T-cell (primary cell): ENCODE measurements at places on chromosomes 12 and 14. TPM values are rescaled to one million over a fixed set of nuclear protein-coding genes. Genes with fewer than 3 reads are reported as not detected.

GRCh38 chr14:35814371-35815005 lies 5.4 kb upstream of the RALGAPA1 start:
- peaks cover 1% of the 10 kb centered on the region for H3K4me1 ChIP-seq
- peaks cover 2% of the 10 kb centered on the region for H3K27me3 ChIP-seq
- H3K4me3 ChIP-seq = no peak overlapping the region
- no peaks in the 10 kb centered on the region for H3K36me3 ChIP-seq
- peak; percentile 65 for DNase-seq
- H3K27ac ChIP-seq = no peak overlapping the region

- no peak overlapping the region for H3K27ac ChIP-seq
- DNase-seq = no peak
- no peak overlapping the region for H3K4me3 ChIP-seq
- H3K36me3 ChIP-seq = no peaks in the 10 kb centered on the region
- H3K27me3 ChIP-seq = peaks cover 54% of the 10 kb centered on the region
- H3K4me1 ChIP-seq = no peaks in the 10 kb centered on the region
Observed at GRCh38 chr14:56814519-56814959, 4.3 kb upstream of the OTX2 start.

DNA sequence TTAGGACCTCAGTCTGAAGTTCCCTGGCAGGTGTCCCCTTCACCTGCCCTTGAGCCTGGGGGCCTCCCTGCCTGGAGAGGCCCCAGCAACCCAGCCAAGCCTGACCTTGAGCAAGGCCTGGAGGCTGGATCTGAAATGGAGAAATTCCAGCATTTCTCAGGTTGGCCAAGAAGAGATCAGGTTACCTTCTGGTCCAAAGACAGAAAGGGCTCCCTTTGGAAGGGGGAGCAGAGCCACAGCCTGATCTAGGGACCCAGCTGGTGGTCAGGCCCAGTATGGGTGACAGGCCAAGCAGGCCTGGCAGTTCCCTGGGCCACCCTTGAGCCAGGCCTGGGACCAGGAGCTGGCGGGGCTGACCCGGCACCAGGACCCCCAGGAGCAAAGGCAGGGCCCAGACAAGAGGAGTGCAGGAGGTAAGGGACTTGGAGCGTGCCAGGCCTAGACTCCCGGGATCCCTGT lies 82.8 kb downstream of the TNFAIP2 start:
- no peak for DNase-seq
- no peak overlapping the region for H3K4me3 ChIP-seq
- H3K27me3 ChIP-seq = peaks cover 48% of the 10 kb centered on the region

GRCh38 chr12:95300286-95300685 lies 82.7 kb downstream of the VEZT start:
- no peaks in the 10 kb centered on the region for H3K27me3 ChIP-seq
- peaks cover 22% of the 10 kb centered on the region for H3K36me3 ChIP-seq
- no peak overlapping the region for H3K4me3 ChIP-seq
- no peak for DNase-seq

DNA sequence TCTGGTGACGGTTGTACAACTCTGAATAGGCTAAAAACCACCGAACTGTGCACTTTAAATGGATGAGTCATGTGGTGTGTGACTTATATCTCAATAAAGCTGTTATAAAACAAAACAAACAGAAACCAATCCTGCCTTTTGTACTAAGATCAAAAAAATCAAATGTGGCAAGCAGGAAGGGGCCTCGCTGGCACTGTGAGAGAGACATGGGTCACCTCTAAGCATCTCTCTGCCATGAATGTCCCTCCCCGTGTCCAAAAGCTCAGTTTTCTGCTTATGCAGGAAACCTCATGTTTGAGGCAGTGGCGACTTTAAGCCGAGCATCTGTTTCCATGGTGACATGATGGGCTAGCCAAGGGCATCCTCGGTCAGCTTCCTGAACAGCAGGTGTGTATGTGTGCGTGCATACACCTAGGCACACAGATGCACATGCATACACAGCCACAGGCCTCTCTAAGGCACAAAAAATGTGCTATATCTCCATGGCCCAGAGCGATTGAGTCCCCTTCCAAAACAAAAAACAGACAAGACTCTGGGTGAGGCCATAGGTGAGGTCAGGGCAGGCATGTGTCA lies 44.4 kb downstream of the ARL6IP4 start:
- no peak overlapping the region for H3K27ac ChIP-seq
- no peaks in the 10 kb centered on the region for H3K27me3 ChIP-seq
- no peak for DNase-seq
- peaks cover 18% of the 10 kb centered on the region for H3K36me3 ChIP-seq
- H3K4me1 ChIP-seq = peaks cover 15% of the 10 kb centered on the region

- H3K4me3 ChIP-seq = no peak overlapping the region
- no peak overlapping the region for H3K27ac ChIP-seq
- H3K36me3 ChIP-seq = no peaks in the 10 kb centered on the region
- DNase-seq = no peak
- no peaks in the 10 kb centered on the region for H3K27me3 ChIP-seq
Observed at GRCh38 chr12:24600996-24601395, 347.9 kb downstream of the BCAT1 start.

- H3K4me3 ChIP-seq = no peak overlapping the region
- no peaks in the 10 kb centered on the region for H3K4me1 ChIP-seq
- H3K36me3 ChIP-seq = no peaks in the 10 kb centered on the region
- H3K27ac ChIP-seq = no peak overlapping the region
- no peak for DNase-seq
- H3K27me3 ChIP-seq = no peaks in the 10 kb centered on the region
Observed at GRCh38 chr14:102746634-102747438, 30.4 kb upstream of the TRAF3 start.

DNA sequence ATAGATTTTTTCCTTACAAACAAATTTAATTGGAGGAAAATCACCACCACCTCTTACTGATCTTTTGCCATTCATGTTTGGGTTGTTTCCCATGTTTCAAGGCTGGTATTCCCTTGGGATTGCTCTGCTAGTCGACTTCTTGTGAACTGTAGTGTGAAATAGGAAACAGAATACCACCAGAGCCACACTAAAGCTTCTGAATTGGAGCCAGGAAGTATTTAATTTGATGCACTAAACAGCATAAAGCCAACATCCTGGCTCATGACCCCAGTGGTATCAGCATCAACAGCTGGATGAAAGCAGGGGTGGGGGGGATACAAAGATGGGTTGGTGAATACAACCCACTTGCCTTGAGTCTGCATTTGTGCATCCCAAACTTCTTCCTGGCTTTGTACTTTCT lies 127.5 kb downstream of the TBC1D30 start:
- no peak overlapping the region for H3K4me3 ChIP-seq
- DNase-seq = no peak
- H3K27ac ChIP-seq = no peak overlapping the region
- no peaks in the 10 kb centered on the region for H3K4me1 ChIP-seq

DNA sequence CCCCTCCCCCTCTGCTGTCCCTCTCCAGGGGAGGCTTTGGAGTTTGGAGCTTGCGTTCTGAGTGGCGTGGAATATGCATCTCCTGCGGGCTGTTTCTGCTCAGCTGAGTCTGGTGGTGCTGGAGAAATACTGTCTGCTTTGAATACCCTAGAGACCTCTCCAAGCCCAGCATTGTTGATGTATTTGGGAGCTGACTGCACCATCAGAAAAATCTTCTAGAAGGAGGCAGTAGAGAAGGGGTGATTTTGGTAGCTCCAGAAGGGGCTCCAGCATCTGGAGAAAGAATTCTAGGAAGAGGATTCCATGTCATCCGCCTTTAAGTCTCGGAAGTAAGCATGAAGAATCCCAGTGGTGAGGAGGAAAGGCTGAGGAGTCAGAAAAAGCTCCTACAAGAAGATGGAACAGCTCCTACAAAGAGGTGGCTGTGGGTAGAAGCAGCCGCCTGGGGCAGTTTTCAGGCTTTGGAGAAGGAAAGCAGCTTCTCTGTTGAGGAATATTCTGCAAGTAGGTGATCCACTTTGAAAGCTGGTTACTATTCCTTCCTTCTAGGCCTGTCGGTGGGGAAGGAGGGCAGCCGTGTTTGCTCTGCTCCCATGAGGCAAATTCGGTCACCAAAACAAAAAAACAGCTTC lies 9.7 kb downstream of the MLXIP start:
- H3K36me3 ChIP-seq = peaks cover 29% of the 10 kb centered on the region
- no peak for DNase-seq
- peak overlapping the region; percentile 10 for H3K27ac ChIP-seq
- H3K27me3 ChIP-seq = no peaks in the 10 kb centered on the region

DNA sequence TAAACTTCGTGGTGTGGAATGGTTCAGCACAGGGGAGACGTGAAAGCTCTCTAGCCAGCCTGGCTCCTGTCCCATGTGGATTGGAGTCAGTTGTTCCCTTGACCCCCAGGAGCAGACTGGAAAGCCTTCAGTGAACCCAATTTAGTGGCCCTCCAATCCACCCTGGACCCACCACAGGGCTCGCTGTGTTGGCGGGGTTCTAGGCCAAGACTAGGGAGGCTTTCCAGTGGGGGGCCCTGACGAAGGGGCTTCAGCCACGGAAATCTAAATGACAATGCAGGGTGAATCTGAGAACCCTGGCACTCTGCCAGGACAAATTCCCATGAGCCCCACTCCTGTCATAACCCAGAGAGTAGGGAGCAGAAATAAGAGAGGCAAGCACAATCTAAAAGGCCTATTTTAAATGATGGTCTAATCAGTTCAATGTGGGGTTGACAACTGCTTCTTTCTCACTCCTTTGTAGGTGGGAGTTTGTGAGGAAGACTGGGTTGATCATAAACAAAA lies 110.8 kb downstream of the SLC35F4 start:
- DNase-seq = no peak
- H3K4me3 ChIP-seq = no peak overlapping the region
- no peak overlapping the region for H3K27ac ChIP-seq
- no peaks in the 10 kb centered on the region for H3K27me3 ChIP-seq

DNA sequence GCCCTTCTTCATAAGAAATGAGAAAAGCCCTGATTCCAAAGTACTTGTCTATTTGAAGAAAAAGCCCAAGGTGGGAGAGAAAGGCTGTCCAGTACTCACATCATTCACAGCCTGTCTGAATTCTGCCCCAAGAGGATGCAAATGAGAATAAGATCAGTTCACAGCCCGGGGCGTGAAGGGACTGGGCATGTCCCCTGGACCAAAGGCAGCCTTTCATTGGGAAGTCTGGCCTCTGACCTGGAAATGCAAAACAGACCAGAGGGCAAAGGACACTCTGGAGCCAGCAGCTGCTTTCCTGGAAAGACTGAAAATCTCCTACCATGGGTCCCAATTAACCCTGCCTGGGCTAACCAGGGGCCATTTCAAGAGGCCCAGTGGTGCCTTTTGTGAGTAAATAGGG lies 191.2 kb upstream of the PELI2 start:
- H3K27me3 ChIP-seq = no peaks in the 10 kb centered on the region
- DNase-seq = no peak
- H3K36me3 ChIP-seq = no peaks in the 10 kb centered on the region
- H3K27ac ChIP-seq = no peak overlapping the region
- H3K4me1 ChIP-seq = no peaks in the 10 kb centered on the region

DNA sequence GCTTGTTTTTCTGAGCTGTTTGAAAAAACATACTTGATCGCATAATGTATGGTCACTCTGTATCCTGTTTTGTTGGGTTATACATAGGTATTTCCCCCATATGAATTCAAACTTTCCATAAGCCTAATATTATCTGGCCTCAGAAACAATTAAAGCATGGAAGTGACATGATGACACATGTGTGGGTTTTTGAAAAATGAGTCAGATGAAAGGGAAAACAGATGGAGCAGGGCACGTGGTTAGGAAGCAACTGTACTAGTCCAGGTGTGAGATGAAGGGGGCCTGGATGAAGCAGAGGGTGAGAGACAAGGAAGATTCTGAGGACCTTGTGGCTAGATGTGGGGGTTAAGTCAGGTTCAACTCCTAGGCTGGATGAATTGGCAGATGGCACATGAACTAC lies 92.7 kb upstream of the DNM1L start:
- DNase-seq = no peak
- peaks cover 16% of the 10 kb centered on the region for H3K4me1 ChIP-seq
- H3K4me3 ChIP-seq = no peak overlapping the region
- no peaks in the 10 kb centered on the region for H3K36me3 ChIP-seq
- H3K27me3 ChIP-seq = no peaks in the 10 kb centered on the region

GRCh38 chr12:45130881-45131281 lies 80.0 kb upstream of the DBX2 start:
- no peaks in the 10 kb centered on the region for H3K4me1 ChIP-seq
- no peak overlapping the region for H3K4me3 ChIP-seq
- no peaks in the 10 kb centered on the region for H3K36me3 ChIP-seq
- H3K27me3 ChIP-seq = no peaks in the 10 kb centered on the region
- DNase-seq = no peak
- H3K27ac ChIP-seq = no peak overlapping the region

GRCh38 chr12:11684393-11684792 lies 34.9 kb downstream of the ETV6 start:
- H3K4me3 ChIP-seq = no peak overlapping the region
- no peak for DNase-seq
- no peaks in the 10 kb centered on the region for H3K27me3 ChIP-seq
- H3K27ac ChIP-seq = no peak overlapping the region
- H3K36me3 ChIP-seq = no peaks in the 10 kb centered on the region
- peaks cover 2% of the 10 kb centered on the region for H3K4me1 ChIP-seq

- no peak overlapping the region for H3K27ac ChIP-seq
- peaks cover 28% of the 10 kb centered on the region for H3K4me1 ChIP-seq
- DNase-seq = no peak
- H3K4me3 ChIP-seq = peak overlapping the region; percentile 75
- H3K36me3 ChIP-seq = no peaks in the 10 kb centered on the region
Observed at GRCh38 chr12:65825507-65826352, 1.4 kb downstream of the HMGA2 start.

GRCh38 chr12:28253161-28253641 lies 62.9 kb downstream of the CCDC91 start:
- peak; percentile 6 for DNase-seq
- no peak overlapping the region for H3K4me3 ChIP-seq
- H3K36me3 ChIP-seq = no peaks in the 10 kb centered on the region
- no peaks in the 10 kb centered on the region for H3K27me3 ChIP-seq

GRCh38 chr12:102745971-102746600 lies 171.0 kb downstream of the PAH start:
- H3K36me3 ChIP-seq = no peaks in the 10 kb centered on the region
- DNase-seq = no peak
- no peak overlapping the region for H3K27ac ChIP-seq
- no peaks in the 10 kb centered on the region for H3K4me1 ChIP-seq
- H3K4me3 ChIP-seq = no peak overlapping the region

DNA sequence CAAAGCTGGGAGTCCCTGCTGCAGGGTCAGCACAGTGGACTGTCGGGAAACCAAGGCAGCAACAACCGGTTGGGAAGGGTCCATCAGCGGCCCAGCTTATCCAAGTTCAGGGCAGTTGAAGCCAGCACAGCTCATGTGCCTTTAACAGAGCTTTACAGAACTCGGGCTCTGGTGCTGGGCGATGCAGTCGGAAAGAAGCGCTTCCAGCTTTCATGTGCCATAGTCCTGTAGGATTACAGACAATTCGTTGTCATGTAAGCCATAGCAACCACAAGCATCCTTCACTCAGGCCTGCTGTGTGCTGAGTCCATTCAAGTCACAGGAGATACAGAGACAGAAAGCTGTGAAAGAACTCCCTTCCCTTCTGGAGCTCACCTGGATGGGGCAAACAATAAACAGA lies 3.5 kb upstream of the FAM181A start:
- no peaks in the 10 kb centered on the region for H3K36me3 ChIP-seq
- no peak overlapping the region for H3K27ac ChIP-seq
- no peaks in the 10 kb centered on the region for H3K4me1 ChIP-seq

Gene PLD4
- total RNA-seq = 4.9 TPM

Gene GALNT9
- total RNA-seq = not detected

Gene KLRC2
- total RNA-seq = 3.8 TPM

Gene CFAP73
- total RNA-seq = 0.69 TPM

Gene KRT72
- 12.1 TPM for total RNA-seq

Gene SLC25A47
- total RNA-seq = not detected

Gene NEUROD4
- not detected for total RNA-seq

Gene TBC1D30
- 0.07 TPM for total RNA-seq

Gene TAS2R13
- 1.2 TPM for total RNA-seq

Gene LALBA
- total RNA-seq = not detected

Gene ZDHHC22
- 0.06 TPM for total RNA-seq

Gene RAB5B
- total RNA-seq = 92.3 TPM

Gene ACOT4
- 1.2 TPM for total RNA-seq
